Right ventricle myocardium inferior (tissue), 1 donor: ENCODE measurements at places on chromosomes 7 and 10. TPM values are rescaled to one million over a fixed set of nuclear protein-coding genes. Genes with fewer than 3 reads are reported as not detected.

Gene VPS37D
- total RNA-seq = 3.0 TPM

Gene COL1A2
- total RNA-seq = 96.6 TPM

DNA sequence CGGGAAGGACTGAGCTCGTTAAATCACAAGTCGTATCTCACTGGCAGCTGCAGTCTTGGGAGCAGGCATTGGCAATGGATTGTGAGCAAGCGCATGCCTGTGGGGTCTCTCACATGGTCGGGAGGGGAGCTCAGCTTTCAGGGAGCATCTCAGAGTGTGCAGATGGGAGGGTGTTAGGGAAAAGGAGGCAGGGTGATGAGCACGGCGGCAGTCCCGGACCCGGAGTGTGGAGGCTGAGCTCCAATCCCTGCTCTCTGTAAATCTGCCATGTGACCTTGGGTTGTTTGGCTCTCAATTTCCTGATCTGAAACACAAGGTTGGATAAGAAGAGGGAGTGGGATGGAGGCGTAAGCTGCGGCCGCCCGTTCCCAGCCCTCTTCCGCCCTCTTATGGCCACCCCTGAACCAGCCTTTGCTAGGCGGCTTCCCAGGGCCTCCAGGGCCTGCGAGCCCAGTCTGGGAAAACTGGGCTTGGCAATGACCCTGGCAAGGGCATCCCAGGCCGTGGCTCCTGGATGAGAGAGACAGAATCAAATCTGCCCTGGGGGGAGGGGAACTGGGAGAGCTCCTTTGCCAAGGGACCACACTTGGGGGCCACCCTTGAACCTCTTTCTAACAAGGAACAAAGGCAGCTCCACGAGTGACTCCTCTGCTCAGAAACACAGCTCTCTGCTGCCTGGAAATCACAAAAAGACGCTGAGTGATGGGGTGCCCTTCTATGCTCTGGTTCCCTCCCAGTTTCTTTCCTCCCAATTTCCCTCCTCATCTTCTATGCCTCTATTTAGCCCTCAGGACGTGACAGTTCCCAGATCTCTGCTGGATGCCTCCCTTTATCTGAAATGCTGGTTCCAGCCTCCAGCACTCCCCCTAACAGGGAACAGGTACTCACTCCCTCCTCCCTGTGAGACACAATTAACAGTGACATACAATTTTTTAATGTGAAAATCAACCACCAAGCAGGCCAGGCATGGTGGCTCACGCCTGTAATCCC lies 41.7 kb upstream of the LOXL4 start:
- DNase-seq = peak; percentile 81

DNA sequence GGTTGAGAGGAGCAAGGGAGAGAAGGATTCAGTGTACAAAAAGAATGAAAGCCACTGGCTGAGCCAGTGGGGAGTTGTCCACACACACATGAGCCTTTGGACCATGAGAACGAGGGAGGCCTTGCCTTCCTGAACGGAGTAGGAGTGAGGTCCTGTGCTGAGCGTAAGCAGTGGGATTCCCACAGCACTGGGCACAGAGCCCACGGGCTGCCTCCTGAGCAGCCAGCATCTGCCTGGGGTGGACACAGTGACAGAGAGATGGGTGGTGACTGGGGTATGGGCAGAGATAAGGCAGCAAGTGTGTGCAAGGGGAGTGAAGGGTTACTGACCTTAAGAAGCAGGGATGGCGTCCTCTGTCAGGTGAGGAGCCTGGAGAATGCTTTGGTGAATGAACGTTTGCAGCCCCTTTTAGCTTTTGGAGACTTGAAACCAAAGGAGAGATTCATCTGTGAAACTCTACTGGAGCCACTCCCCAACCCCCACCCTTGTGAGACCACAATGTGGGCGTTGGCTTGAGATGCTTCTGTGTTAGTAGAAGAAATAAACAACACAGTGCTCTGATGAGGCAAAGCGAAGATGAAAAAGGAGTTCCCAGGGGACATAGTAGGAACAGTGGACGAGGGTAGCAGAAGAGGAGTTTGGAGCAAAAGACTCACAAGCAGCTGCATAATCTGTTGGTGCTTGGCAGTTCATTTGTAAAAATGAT lies 56.5 kb downstream of the FIGNL1 start:
- DNase-seq = no peak

DNA sequence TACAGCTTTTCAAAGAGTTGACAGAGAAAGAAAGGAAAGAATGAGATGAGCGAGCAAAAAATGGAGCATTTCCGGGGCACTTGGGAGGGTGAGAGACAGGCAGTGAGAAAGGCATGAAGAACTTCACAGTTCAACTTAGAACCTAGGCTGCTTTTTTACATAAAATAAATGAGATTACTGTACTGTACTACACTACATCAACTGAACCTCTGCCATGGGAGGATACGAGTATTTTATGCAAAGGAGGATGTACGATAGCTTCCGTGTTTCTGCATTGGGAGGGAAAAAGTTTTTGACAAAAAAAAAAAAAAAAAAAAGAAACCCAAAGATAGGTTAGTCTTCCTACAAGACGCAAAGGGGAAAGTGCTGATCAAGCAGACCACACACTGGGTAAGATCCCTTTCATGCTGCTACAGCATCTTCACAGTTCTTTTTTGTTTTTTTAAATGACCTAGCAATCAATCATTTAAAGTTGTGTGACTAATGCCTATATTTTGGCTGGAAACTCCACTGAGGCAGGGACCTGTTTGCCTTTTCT lies 88.0 kb downstream of the RAPGEF5 start:
- no peak for DNase-seq

- DNase-seq = peak; percentile 72
Measured at GRCh38 chr7:156764016-156764669, 123.6 kb downstream of the RNF32 start.

- no peak for DNase-seq
Measured at GRCh38 chr7:139693651-139694388, 84.0 kb downstream of the HIPK2 start.

Gene OR9A2
- not detected for total RNA-seq

DNA sequence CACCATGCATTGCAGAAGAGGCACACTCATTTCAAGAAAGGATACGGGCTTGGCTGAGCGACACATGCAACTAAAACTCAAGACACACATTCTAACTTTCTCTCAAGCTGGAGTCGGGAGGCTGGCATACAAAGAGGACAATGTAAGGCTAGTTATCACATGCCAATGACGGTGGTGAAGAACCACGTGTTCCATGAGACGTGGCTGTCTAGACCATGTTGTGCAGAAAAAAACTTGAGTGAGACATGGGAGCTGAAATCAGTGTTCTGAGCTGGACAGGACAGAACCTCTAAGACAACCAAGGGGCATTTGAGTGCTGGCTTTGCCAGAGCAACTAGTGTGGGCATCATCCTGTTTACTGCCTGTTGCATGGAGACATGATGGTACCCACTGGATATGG lies 193.0 kb upstream of the DPP6 start:
- no peak for DNase-seq

DNA sequence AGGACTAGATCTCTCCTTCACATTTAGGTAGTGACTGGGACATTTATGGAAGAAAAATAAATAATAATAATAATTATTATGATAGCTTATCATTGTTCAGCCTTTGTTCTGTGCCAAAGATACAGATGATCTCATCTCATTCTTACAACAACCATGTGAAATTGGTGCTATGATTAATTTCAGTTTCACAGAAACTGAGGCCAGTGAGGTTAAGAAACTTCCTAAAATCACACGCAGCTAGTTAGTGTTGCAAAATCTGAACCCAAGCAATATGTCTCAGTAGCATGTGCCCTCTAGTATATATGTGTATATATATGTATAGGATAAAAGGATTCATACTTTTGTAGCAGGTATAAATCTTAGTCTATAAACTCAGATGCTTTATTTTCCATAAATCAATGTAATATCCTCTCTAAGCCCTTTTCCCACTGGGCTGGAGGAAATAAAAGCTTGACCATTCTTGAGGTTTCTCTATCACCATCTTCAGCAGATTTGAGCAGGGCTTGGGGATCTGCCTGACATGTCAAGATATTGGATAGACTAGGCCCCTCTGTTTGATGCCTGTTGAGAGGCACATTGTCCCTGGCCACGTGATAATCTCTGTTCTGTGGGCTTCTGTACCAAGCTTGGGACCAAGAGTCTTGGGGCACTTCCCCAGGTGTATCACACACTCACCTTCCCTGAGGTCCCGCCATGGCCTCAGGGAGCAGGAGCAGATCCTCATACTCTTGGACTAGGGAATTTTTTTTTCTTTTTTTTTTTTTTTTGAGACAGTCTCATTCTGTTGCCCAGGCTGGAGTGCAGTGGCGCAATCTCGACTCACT lies 172.6 kb upstream of the NRP1 start:
- DNase-seq = no peak

- DNase-seq = no peak
Measured at GRCh38 chr10:121914661-121915060, 13.2 kb downstream of the ATE1 start.

Gene RAPGEF5
- total RNA-seq = 9.4 TPM

DNA sequence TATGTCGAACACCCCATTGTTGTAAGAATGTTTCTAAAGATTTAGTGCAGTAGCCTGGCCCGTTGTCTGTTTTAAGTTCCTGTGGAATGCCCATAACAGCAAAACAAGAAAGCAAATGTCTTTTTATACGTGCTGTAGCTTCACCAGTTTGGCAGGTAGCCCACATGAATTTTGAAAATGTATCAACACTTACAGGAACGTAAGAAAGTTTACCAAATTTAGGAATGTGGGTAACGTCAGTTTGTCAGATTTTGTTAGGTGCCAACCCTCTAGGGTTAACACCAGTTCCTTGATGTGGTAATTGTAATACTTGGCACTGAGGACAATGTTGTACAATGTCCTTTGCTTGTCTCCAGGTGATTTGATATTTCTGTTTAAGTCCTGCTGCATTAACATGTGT lies 3.2 kb upstream of the GIMAP4 start:
- DNase-seq = no peak

GRCh38 chr10:104076743-104077160 lies 8.9 kb downstream of the COL17A1 start:
- no peak for DNase-seq

DNA sequence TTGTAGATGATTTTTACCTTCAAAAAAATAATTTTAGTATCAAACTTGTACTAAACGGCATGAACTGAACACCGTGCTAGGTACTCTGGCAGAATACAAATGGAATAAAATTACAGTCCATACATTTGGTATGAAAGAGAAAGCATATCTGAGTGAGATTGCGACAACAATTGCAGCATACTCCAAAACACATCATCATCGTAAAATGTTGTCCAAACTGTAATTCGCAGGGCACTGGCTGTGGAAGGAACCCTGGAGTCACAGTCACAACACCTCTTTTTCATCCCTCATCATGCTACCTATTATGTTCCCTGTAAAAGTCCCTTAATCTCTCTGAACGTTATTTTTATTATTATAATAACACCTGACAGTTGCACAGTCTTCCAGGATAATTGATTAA lies 13.5 kb downstream of the CREM start:
- DNase-seq = no peak

GRCh38 chr10:89283936-89284475 lies 17.8 kb upstream of the IFIT2 start:
- DNase-seq = peak; percentile 76

GRCh38 chr10:130192276-130192848 lies 56.2 kb downstream of the GLRX3 start:
- DNase-seq = no peak

DNA sequence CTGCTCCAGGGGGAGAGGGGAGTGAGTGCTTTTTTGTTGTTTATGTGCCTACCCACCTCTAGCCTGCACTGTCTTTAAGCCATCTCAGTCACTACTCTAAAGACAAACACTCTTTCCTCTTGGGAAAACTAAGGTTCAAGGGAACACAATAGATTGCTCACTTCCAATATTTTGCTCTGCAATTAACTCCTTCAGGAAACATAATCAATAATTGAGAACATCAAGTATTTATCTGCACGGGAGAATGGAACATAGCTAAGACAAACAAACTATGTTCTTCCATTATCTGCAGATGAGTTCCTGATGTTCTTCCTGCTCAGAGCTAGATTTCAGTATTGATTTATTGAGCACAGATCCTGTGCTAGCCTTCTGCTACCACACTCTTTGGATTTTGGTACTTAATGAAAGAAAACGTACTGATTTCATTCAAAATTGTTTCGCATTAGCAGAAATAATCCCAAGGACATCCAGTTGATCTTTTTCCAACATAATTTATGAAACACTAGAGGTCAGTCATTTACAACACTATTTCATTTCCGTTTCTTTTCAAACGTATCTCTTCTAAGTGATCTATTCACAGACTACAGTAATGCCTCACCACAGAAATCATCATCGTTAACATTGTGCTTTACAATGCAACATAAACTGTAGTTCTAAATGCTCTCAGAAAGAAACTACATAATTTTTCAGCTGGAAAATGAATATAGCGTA lies 8.3 kb downstream of the NEBL start:
- DNase-seq = no peak

Gene CYP2C9
- total RNA-seq = not detected

- DNase-seq = no peak
Measured at GRCh38 chr10:122210481-122211265, 60.4 kb upstream of the BTBD16 start.

DNA sequence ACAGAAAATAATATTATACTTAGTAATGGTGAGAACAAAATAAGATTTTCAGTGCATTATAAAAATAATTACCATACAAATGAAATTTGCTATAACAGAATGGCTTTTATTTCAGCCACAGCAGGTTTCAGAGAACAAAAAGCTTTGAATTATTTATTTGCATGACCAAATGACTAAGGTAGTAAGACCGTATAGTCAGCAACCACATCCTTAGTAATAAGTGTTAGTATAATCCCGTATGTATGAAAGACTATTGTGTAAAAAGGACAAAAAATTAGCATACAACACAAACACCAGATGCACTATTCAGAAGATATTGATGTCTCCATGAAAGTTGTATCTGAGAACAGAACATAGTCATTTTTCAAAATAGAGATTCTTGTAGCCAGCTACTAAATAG lies 12.2 kb downstream of the PDZD8 start:
- no peak for DNase-seq
